ENCODE measurements at places on chromosomes 5 and 9.

GRCh38 chr9:98795970-98796363, 388 bp downstream of the ANKS6 start:
- DNase-seq: peak; percentile 30

DNA sequence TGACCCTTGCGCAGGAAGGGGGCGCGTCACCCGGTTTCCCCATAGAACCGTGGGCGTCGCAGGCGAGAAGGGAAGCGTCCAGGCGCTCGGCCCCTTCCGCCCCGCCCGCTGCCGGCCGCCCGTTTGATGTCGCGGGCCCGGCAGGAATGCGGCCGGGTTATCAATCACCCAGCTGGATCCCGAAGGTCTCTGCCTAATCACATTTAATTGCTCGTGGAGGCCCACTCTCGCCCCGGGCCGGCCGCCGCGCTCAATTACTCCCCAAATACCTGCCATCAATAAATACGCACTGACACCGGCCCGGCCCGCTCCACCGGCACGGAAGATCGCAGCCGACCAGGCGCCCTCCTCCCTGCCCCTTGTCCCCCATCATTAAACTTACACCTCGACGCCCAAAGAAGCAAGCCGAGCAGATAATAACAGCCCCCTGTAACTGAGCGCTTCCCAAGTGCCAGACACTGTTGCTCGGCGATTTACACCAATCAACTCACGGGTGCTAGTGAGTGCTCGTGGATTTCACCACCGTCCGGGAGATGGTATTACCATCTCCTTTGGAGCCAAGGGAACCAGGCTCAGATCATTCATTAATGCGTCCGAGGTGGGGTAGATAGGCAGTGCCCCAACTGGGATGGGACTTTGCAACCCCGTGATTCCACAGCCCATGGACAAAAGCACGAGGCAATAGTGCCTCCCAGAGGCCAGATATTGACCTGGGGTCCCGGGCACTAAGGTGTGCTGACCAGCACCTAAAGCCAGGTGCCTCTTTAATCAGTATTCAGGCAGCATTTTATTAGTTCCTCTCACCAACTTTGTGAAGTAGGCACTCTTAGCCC, 11.3 kb downstream of the MSX2 start:
- peak; percentile 63 for DNase-seq

DNA sequence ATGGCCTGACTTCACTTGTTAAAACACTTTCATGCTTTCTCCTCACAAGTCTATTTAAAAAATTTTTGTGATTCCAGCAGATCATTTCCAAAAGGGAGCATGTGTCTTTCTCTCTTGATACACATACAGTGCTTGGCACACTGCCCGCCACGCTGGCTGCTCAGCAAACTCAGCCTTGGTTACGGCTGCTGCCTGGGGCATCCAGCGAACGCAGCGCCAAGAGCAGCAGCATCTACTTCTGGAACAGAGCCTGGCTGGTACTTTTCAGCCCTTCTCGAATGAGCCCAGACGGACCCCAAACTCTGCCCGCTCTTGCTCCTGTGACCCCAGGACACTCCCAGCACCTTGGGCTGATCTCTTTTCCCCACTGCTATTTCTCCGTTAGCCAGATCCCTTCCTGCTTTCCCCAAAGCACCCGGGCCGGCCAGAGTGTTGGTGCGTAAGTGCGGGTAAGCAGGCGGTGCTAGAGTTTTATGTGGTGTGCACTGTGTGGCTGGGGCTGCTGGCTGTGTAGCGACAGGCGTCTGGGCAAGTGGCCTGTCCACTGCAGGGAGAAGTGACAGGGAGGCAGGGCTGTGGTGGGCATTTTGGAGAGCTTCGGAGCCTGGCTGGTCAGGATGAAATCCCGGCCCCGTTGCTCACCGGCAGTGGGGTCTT, 73.2 kb downstream of the SH3PXD2B start:
- peak; percentile 86 for DNase-seq

- no peak for DNase-seq
Measured at GRCh38 chr9:120837921-120838320, 4.8 kb downstream of the PSMD5 start.

- DNase-seq: no peak
Measured at GRCh38 chr5:75054134-75054930, 2.0 kb upstream of the GCNT4 start.

DNA sequence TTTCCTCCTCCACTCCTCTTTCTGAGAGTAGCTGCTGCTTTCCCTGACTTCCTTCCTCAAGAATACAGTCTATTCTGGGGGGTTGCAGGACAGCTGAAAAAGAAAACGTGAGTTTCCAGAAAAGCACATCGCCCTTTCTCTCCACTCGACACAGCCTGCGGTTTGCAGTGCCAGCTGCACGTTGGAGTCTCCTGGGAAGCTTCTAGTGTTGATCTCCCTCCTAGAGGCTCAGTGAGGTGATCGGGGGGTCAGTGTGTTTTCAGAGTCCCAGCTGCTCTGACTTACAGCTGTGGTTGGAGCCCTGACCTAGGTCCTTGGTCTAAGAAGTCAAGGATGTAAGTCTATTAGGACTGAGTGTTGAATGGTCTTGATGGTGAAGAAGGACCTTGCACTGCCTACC, 25.0 kb upstream of the SUSD3 start:
- no peak for DNase-seq

DNA sequence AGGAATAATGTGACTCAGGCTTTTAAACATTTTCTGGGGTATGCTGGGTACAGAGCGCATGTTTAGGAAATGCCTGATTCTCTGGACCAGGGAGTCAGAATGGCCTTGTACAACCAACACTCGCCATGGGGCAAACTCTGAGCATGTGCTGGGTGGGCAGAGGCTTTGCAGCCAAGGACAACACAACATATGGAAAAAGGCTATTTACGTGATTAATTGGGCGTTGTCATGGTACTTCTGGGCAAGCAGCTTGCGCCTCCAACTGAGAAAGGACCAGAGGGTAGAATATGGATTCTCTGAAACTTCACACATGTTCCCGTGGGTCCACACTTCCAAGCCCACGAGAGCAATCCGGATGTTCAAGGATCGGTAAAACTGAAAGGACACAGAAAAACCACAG, 49.1 kb downstream of the NIPAL4 start:
- DNase-seq: no peak

GRCh38 chr5:18433336-18433735, 799.1 kb downstream of the TAF11L14 start:
- DNase-seq: peak; percentile 81

GRCh38 chr9:37454238-37454637, 11.0 kb downstream of the ZBTB5 start:
- no peak for DNase-seq

- DNase-seq: no peak
Measured at GRCh38 chr9:96661711-96662110, 6.6 kb upstream of the PRXL2C start.

- DNase-seq: no peak
Measured at GRCh38 chr9:133526721-133527321, 2.1 kb upstream of the MYMK start.

DNA sequence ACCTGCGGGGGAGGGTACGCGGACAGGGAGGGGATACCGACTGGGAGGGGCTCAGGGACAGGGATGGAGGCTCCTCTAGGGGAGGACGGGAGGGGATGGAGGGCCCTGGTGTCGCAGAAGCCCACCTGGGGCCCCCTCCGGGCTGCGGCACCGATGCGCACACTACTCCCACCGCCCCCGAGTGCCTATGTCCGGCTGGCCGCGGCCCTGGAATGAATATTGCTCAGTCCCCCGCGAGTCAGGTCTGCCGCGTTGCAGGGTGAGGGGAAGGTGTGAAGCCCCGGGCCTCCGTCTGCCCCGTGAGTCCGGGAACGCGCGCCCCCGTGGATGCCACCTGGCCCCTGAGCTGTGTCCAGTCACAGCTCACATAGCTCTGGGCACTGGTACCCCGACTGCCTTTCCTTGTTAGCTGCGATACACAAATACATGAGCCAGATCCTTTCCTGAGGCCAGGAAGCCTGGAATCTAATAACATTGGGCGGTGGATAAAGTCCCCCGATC, 44.5 kb upstream of the PRSS3 start:
- DNase-seq: peak; percentile 72

DNA sequence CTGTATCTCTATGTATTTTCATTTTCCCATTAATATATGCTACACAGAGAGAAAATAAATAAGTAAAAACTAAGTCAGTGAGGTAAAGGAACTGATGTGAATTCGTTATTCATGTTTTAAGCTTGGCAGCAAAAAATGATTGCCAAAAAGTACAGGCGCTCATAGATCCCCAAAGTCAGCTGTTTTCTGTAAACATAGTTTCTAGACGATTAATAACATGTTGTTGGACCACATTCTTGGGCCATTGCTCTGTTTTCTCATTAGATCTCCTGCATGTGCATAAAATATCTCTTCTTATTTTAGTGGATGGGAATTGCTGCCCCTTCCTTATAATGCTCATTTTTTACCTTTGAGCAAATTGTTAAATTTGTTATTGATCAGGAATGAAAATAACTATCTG, 215.2 kb downstream of the TLE1 start:
- no peak for DNase-seq

DNA sequence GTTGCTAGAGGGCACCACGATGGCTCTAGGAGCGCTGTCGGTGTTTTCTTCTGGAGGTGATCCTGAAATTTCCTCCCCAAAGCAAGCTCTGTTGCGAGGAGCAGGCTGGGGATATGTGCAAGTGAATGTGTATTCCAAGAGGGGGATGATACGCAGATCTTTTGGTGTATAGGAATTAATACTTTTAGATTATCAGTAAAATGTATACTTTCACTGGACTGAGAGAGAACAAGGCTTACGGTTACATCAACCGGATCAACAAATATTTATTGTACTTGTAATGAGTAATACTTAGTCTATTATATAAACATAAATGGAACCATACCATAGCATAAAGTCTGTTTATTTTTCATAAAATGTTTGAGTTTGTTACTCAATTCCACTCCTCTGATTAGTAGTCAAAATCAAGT, 632 bp upstream of the PRKAA1 start:
- DNase-seq: no peak

GRCh38 chr9:72119853-72120252, 29.4 kb upstream of the GDA start:
- DNase-seq: no peak

DNA sequence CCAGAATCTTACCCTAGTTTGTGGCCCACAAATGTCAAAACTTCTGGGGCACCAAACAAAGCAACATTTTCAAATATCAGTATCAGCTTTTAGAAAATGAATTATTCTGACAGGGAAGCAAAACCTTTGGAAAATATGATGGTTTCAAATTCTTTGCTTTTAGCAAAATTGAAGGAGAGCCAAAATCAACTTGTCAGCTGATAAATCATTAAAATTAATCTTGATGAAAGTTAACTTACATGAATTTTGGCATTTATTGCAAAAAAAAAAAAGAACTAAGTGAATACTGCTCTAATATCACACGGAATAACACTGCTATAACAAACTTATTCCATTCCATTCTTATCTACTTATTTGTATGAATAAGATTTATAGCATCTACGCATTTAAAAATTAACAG, 158.1 kb upstream of the TARS1 start:
- DNase-seq: no peak

DNA sequence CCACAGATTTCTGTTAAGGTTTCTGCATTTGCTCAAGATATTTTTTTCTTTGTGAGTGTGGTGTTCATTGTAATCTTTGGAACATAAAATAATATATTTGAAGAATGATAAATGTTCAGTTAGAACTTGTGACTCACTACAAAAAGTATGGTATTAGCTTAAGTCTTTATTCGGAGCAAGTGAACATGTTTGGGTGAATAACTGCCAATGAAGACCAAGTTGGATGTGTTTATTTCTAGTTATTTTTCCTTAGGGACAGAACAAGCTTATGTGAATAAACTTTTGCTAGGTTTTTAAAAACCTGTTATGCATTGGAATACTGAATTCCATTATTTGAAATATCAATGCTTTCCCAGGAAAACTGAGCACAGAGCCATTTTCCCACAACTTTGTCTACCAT, 418.6 kb downstream of the SLCO4C1 start:
- no peak for DNase-seq

DNA sequence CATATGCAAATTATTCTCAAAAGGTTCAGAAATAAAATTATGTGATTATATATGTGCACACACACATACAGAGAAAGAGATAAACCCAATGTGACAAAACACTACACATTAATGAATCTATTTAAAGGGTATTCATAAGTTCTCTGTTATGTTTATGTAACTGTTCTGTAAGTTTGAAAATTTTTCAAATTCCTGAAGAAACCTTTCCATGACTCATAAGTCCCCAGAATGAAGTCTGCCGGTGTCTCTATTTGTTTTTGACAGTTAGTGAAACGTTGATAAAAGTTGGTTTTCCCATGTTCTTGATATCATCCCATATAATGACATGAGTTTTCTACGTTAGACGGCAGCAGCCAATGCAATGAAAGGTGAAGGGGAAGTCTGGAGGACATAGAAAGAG, 199.5 kb upstream of the PUM3 start:
- DNase-seq: no peak

DNA sequence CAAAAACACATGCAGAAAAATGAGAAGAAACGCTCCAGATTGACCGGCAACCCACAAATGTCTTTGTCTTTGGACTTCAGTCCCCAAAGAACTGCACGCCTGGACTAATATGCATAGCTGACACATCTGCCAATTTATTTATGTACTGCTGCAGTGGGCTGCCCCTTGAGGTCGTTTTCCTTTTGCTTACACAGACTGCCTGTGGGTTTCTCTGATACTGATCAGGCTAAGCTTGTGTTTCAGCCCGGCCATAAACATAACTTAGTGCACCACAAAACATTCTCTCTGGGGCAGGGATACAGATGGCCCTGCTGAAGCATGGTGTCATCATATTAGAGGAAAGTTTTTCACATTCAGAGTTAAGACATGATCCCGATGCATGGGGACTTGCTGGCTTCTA, 75.4 kb downstream of the NUDT12 start:
- peak; percentile 75 for DNase-seq

- DNase-seq: no peak
Measured at GRCh38 chr5:80048084-80048780, 13.1 kb downstream of the THBS4 start.

- DNase-seq: no peak
Measured at GRCh38 chr5:8383616-8384015, 514.7 kb downstream of the MTRR start.

- no peak for DNase-seq
Measured at GRCh38 chr9:72205513-72205912, 56.3 kb downstream of the GDA start.

DNA sequence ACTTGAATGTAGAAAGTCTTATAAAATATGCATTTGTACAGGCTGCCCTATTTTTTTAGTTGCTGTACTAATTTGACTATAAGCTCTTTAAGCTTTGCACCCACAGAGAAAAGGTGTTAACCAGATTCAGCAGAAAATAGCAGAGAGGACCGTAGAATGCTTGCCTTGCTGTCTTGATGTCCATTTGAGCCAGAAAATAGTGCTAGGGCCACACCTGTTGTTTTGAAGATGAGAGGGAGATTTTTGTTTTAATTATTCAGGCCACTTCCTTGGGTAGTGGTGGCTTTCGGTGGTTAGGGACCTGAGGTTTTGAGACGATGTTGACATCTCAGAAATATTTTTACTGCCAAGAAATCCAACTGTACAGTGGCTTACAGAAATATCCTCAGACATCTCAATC, 196.0 kb downstream of the SPATA31D1 start:
- DNase-seq: no peak

DNA sequence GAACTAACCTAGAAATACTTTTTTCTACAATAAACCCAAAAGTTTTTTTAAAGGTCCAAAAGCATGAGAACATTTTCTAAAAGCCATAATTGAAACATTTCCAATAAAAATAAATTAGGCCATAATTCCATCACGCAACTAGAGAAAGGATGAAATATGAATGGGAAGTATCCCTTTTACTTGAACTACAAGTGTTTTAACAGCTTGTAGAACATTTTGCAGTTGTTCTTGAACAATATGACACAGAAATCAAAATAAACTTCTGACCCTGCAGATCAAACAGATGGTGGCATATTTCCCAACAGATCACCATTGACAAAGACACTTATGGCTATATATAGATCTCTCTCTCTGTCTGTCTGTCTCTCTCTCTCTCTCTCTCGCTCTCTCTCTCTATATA, 624.4 kb downstream of the PSAT1 start:
- no peak for DNase-seq

Data from BE2C (cell line).